ENCODE measurements at places on chromosomes 7 and 10.
A peak's percentile ranks its signal among the peaks of the same experiment; 100 is the strongest.

- DNase-seq = no peak
Measured at GRCh38 chr7:101635484-101635883, 6.4 kb upstream of the MYL10 start.

DNA sequence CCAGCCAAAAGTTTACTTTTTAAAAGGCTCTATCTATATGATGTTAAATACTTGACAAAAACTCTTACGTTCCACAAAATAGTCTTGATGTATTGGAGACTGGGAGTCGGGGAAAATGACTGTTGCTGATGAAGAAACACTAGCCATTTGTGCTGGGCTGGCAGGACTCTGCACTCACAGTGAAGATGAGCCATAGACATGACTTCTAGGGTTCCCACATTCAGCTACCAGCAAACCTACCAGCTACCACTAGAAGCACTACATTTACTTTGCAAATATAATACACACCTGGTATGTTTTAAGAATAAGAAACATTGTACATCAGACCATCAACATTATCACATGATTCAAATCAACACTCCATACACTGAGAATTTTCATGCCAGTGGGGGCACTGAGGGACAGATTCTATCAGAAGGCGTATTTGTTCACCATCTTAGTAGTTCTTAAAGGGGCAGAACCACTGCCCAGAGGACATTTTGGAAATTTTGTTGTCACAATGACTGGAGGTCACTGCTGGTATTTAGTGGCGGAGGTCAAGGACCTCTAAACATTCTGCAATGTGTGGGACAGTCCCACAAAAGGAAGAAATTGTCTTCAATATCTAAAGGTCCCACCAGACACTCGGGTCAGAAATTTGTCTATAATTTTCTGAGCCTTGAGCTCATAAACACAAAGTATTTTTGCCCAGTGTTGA is 52.3 kb downstream of the PARD3 start:
- DNase-seq = no peak

DNA sequence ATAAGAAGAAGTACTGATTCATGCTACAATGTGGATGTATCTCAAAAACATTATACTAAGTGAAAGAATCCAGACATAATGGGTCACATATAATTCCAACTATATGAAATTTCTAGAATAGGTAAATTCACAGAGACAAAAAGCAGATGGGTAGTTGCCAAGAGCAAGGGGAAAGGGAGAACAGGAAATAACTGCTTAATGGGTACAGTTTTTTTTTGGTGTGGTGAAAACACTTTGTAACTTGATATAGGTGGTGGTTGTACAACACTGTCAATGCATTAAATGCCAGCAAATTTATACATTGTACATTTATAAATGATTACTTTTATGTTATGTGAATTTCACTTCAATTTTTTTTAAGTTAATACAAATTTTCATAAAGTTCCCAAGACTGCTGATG is 19.4 kb upstream of the LRRN3 start:
- no peak for DNase-seq

DNA sequence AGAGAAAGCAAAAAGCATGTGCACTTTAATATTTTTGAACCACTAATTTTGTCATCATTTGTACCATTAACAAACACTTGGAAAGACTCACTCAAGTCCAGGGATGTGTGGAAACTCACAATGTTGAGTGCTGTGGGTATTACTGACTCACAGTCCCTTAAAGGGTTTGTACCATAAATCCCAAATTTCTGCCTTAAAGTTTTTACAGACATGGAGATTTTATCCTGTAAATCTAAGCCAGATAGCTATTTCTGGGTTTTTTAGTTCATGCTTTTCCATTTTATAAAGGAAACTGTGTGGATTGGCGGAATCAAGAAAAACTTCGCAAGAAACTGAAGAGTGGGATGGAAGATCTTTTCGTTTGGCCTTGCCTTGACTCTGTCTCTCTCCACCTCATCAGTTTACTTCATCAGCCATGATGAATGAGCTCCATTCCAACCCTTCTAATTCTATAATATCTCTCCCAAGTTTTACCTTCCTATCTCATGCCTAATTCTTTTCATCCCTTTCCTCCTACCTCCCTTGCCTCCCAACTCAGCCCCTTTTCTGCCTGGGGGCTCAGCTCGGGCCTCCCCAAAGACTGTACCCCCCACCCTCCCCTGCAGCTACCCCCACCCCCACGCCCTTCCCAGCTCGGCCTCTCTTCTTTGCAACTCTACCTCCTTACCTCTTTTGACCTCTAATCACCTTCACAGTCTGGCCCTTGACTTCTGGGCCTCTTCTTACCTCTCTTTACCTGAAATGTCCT is 218.5 kb upstream of the MKLN1 start:
- DNase-seq = no peak

- no peak for DNase-seq
Measured at GRCh38 chr7:50317697-50318669, 13.5 kb downstream of the IKZF1 start.

DNA sequence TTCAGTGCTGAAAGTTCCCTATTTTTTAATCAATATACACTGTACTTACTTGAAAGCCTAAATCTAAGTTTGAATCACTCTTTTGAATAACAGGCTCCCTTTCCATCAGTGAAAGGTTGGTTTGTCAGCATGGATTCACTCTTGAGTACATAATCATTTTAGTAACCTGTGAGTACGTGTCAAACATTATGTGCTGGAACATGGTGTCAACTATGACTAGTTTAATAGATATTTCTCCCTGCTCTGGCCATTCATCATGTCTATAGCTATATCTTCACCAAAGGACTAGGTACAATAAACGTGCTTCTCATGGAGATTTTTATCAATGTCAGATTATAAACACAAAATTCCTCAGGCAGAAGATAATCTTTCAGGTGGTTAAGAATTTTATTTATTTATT is 61.7 kb upstream of the MDFIC start:
- DNase-seq = no peak

DNA sequence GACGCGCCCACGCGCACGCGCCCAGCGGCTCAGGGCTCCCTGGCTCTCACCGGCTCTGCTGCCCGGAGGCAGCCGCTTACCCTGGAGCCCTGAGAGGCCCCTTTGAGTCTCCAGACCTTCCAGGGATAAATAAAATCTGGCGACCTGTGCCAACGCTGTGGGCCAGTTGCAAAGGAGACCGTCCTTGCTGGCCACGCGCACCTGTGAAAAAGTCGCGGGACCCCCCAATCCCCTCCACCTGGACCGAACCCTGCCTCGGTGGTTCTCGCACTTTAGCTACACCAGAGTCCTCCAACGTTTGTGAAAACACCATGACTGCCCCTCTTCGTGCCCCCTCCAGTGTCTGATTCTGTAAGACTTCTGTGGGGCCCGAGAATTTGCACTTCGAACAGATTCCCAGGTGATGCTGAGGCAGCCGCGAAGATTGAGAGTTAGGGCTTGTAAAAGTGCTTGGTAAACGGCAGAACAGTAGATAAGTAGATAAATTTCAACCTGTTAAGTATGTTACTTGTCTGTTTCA is 102.4 kb upstream of the SVIL start:
- no peak for DNase-seq

GRCh38 chr10:119469846-119470245 is 72.7 kb downstream of the RGS10 start:
- DNase-seq = no peak

GRCh38 chr10:34286136-34286739 is 528.9 kb downstream of the PARD3 start:
- no peak for DNase-seq

DNA sequence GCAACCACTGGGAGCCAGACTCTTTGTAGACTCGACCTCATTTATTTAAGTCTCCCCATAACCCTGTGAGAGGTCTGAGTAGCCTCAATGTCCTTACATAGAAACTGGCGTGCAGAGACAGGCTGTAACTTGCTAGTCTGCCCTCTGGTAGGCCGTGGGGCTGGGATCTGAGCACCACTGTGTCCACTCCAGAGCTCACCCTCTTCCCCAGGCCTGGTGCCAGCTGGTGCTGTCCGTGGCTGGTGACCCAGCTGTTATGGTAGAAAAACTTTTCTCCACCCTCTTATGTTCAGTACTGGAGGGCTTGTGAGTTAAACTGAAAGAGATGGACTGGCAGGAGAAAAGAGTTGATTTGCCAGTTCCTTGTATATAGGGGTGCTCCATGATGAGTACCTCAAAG is 41.9 kb downstream of the ADAMTS14 start:
- DNase-seq = no peak

- peak; percentile 69 for DNase-seq
Measured at GRCh38 chr10:92757066-92757710, 67.4 kb downstream of the HHEX start.

DNA sequence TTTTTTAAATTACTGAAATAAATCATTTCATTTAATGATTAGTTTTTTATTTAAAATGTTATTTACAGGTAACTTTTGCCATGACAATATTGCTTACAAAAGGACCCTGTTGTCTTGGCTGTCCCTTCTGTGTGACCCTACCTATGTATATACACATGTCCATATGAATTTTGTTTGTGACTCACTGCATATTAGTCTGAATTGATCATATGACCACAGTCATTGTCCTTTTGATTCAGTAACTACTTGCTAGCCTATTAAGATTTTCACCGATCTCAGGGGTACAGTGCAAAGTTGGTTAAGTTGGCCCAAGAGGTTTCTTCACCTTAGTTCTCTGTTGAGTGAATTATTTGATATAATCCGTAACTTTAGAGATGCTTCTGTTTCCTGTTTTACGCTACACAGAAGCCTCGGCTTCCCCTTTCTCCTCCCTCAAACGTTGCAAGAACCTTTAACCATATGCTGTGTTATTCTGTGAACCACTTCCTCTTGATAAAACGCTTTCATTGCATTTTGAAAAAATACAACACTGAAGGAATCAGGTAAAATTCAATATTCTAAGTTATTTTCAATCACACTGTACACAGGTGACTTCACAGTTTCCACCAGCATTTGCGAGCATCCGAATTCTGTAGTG is 43.9 kb downstream of the APBB1IP start:
- DNase-seq = no peak

DNA sequence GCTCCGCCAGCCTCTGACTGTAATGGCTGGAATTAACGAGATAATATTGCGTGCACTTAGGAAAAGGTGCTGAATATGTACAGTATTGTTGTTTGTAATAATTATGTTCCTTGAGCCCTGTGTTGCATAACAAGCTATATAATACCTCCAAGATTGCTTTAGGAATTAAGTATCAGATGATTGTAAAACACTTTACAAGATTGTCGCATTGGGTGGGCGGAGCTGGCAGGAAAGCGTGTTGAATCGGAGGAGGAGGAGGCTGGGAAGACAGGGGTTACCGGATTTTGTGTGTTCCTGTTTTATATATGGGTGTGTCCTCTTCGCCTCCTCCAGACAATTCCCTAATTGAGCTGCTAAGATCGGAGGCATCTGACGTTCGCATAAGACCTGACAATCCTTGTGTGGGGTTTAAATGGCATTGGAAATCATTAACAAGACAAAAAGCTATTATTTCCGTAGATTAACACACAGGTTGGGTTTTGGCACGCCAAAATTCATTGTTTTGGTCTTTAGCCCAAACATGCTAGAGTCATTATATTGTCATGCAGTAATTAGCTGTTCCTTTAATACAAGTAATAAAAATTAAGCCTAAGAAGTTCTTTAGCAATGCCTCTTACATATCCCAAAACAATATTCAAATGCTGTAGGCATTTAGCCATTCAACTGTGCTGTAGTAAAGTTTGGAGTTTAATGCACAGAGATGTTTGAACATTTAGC is 192.9 kb upstream of the SH2B2 start:
- peak; percentile 37 for DNase-seq

- no peak for DNase-seq
Measured at GRCh38 chr7:23212841-23213240, 31.0 kb downstream of the NUP42 start.

GRCh38 chr7:36984710-36985312 is 260.5 kb upstream of the AOAH start:
- no peak for DNase-seq

- no peak for DNase-seq
Measured at GRCh38 chr10:3682745-3683144, 102.3 kb downstream of the KLF6 start.

- DNase-seq = no peak
Measured at GRCh38 chr10:68781613-68782574, 45.4 kb upstream of the STOX1 start.

DNA sequence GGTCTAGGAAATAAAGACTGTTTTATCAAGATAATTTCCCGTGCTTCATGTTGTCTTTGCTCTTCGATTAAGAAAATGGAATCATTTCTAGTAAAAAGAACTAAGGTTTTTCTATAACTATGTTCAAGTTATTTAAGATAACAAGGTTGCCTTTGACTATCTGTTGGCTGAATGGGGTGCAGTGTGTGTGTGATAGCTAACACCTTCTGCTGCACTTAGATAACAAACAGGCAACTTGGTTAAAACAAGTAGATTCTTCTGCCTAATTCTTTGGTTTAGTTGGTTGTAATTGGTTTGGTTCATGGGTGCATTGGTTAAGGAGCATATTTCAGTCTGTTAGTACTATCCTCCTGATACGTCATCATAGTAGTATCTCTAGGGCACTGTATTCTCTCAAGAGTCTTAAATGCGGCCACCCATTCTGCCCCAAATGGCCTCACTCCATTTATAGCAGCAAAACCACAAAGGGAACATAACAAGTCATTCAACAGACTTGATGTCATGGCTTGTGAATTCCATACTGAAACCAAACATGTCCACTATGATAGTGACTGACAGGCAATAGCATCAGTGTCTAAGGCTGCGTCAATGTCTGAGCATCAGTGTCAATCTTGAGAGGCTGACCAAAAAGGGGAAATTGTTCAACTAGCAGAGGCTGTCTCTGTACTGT is 55.7 kb downstream of the CCDC3 start:
- no peak for DNase-seq

GRCh38 chr7:4906682-4907081 is 23.2 kb upstream of the RADIL start:
- DNase-seq = no peak

GRCh38 chr7:93013446-93014061 is 104.2 kb downstream of the SAMD9 start:
- DNase-seq = no peak

DNA sequence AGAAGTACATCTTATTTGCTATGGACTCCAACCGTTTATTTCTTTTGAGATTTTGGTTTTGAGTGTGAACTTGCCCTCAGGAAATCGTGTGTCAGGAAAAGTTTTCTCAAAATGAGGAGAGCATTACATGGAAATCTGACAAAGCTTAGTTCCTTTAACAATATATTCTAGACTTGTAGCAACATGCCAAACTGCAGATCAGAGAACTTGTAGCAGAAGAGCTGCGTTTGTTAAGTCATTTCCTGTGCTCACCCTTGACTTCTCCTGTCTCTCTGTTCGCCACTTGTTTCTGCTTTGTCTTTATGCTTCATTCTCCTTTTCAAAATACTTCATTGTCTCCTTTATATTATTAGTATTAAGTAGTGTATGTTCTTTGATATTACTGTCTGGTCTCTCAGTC is 116.6 kb upstream of the FOXP2 start:
- no peak for DNase-seq

All from BJ (cell line).